ENCODE measurements at places on chromosomes 2 and 18.

GRCh38 chr18:10927286-10927992 lies 221.9 kb downstream of the PIEZO2 start:
- DNase-seq, result no peak

GRCh38 chr2:232999354-232999753 lies 13.7 kb downstream of the NGEF start:
- DNase-seq, result no peak

DNA sequence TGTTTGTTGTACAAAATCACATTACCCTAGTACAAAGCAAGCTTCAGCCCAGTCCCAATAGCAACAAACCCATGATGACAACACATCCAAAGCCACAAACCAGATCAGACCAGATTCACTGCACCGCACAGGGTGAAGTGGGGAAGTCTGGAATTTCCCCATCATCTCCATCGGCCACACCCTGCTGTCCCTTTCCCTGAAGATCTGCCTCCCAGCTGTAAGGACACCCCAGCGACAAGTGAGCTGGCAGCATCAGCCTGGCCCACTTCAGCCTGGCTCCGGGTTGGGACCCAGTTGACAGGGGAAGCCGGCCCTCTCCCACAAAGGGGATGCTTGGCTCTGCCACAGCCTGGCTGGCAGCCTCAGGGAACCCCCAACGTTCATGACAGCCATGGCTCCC lies 207.6 kb downstream of the MGAT5 start:
- DNase-seq, result no peak

DNA sequence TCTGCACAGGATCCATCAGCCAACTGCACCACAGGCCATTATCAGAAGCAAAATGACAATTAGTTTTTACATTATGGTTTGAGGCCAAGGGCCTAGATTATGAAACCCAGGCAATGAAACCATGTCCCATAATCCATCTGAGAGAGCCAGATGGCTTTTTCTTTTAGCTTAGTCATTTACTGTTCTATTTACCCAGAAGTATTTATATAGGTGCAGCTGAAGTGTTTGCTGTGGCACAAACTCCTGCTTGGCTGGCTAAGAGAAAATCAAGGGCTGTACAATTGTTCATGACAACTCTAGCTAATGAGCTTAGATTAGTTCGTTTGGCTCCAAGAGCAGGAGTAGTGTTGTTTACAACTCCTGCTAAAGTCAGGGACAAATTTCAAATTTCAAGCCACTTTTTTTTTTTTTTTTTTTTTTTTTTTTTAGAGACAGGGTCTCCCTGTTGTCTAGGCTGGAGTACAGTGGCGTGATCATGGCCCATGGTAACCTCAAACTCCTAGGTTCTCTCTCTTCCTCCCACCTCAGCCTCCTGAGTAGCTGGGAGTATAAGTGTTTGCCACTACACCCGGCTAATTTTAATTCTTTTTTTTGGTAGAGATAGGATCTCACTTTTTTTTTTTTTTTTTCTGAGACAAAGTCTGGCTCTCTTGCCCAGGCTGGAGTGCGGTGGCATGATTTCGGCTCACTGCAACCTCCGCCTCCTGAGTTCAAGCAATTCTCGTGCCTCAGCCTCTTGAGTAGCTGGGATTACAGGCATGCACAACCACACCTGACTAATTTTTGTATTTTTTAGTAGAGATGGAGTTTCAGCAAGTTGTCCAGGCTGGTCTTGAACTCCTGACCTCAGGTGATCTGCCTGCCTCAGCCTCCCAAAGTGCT lies 18.4 kb upstream of the REV1 start:
- DNase-seq, result no peak

DNA sequence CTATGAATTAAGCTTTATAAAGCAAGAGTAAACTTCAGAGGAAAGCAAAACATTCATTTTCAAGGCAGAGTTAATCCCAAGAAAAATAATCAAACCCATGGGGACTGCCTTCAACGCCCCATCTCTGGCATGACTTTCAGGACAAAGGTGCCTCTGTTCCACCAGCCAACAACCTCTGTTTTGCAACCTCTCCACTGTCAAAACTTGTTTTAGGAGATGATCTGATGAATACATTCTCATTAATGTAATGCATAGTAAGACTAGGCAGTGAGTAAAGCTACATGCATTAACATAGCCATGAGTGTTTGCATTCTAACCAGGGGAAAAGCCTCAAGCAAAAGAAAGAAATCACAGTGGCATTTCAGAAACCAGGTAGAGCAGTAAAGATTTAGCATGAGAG lies 357.0 kb downstream of the FBXO15 start:
- no peak for DNase-seq

- no peak for DNase-seq
These were observed 133.9 kb upstream of the ARL4C start for GRCh38 chr2:234630801-234631261.

DNA sequence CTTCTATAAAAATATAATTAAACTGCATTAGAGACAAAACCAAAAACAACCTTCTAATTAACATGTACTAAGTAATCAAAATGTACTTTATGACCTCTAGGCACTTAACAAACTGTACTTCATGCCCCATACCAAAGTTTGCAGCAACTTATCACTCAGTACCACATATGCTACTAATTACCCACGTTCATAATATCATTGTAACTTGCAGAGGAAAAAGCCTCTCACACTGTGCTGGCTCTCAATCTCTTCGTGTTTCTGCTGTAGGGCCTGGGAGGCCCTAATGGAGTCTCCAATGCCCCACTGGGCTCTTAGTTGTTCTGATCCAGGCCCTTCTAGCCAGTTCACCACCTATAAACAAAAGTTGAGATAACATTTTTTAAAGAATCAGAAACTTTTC lies 82.1 kb upstream of the CCDC141 start:
- no peak for DNase-seq

DNA sequence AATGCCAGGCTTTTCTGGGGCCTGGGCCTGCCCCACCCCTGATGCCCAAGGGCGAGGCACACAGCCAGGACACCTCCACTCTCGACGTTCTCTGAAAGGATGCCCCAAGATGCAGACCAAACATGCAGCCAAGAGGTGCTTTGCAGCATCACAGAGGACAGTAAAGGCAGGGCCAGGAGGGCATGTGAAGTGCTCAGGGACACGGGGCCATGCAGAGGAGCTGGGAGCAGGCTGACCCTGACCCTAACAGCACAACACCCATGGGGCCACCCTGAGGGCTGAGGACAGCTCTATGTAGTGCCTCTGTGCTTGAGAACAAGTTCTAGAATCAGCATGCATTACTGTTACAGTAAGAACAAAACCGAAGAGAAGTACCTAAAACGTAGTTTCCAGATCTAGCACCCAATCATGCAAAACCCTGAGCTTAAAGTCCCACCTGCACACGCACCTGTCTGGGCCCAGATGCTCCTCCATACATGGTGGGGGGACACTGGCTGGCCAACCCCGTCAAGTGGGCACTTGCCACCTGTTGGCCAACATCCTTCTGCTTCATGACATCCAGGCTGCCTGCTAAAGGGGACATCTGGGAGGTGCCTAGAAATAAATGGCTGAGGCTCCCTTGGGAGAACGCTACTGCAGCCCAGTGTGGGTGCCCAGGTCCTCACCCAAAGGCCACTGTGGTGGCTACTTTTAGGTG lies 15.4 kb downstream of the HS6ST1 start:
- no peak for DNase-seq

GRCh38 chr2:155145758-155146229 lies 447.3 kb downstream of the KCNJ3 start:
- DNase-seq, result no peak

DNA sequence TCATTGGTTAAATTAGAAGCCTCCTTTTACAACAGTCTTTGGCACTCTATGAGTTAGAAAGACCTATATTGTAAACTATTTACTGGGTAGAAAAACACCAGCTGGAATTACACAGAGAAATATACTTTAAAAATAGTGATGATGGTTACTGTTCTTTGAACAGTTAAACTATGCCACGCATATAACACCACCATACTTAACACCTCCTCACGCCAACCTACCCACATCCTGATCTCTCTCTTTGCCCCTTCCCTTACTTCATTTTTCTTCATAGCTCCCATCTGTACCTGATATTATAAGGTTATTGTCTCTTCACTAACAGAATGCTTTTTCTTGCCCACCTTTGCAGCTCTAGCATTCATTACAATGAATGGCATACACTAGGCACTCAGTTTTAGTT lies 173.8 kb downstream of the DPP4 start:
- DNase-seq, result no peak

DNA sequence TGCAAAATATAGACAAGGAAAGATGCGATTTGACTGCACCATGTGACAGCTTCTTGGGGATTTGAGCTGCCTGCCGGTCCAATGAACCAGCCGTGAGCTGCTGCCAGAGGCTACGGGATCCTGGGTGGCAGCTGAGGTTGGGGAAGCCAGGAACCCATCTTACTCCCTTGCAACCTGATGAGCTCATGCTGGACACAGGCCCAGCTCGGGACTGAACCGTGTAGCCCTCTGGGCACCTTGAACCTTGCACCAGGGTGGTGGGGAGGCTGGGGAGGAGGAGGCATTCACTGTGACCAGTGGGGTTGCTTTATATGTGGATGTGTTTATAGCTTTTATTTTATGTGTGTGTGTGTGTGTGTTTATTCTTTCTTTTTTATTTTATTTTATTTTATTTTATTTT lies 9.1 kb downstream of the ALPI start:
- DNase-seq, result no peak

DNA sequence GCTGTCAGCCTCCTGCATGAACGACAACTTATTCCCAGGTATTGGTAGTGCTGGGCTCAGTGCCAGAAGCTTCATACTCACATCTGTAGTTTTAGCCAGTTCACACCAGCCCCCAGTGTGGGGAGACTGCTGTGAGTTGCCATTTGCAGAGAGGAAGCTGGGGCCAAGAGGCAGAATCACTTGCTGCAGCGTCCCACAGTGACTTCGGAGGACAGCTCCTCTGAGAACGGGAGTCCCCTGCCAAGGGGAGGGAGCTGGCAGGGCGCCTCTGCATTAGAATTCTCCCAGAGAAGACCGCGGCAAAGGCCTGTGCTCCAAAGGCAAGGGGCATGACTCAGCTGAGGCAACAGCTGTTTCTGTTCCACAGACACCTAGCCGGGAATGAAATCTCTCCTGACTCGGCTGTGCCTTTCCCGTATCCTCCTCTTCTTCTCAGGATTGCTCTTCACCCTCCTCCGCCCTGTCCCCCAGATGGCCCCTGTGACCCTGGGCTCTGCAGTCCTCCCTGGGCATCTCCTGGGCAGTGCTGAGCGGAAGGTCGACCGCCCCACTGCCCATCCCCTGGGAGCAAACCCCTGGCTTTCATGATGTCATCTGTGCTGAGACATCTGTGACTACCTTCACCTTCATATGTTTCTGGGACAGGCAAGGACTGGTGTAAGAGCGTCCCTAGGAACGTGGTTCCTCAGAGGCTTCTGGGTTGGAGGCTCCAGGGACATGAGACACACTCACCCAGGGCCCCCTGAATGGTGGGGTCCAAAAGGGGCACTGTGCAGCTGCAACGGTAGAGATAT lies 18.0 kb downstream of the MAL start:
- DNase-seq, result no peak

DNA sequence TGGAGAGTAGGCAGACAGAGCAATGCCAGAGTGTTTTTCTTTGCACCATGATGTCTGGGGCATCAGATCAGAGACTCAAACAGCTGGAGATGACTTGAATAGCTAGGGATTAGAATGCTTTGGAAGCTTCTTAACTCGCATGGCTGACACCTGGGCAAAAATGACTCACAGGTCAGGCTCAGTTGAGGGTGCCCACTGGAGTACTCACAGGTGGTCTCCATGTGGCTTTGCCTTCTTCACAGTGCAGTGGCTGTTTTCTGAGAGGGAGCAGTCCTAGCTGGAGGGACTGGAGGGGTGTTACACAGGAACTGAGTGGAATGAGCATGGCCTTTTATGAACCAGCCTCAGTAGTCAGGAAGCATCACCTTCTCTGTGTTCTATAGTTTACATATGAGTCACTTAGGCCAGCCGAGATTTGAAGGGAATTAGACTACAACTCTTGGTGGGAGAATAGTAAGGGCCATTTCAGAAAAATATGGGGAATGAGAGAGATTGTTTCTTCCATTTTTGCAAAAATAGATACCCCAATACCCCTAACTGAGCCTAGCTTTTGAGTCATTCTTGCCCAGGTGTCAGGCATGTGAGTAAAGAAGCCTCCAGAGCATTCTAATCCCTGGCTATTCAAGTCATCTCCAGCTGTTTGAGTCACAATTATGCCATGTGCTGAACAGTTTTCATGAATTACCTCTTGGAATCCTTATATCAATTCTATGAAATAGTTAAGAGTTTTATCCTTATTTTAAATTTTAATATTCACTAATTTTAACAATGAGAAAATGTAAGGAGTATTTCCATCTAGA lies 7.1 kb upstream of the PPP1R1C start:
- no peak for DNase-seq

- DNase-seq, result no peak
These were observed 280.5 kb downstream of the NRXN1 start for GRCh38 chr2:50751311-50752031.

DNA sequence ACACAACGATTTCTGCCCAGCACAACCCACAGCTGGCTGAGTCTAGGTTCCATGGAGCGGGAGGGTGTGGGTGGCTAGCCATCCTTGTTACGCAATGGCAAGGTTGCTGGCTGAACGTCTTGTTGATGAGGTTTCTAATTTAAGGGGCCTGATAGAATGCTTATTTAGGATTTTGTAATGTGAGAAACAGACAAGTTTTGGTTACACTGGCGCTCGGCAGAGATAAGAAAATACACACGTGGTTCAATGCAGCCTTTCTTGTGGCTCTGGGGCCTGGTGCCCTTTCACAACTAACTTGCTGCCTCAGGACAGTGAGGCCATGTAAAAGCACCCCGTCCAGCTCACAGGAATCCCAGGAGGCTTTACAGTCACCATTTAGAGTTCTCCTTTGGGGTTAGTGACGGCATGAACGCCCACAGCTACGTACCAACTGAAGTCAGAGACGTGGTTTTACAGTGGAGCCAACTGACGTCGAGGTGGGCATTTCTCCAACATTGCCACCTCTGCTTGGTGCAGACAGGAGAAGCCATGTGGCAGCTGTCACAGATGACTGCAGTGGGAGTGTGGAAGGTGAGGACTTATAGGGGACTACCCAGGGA lies 29.7 kb upstream of the PIEZO2 start:
- no peak for DNase-seq

- no peak for DNase-seq
These were observed 151.8 kb downstream of the MGAT5 start for GRCh38 chr2:134405611-134406081.

DNA sequence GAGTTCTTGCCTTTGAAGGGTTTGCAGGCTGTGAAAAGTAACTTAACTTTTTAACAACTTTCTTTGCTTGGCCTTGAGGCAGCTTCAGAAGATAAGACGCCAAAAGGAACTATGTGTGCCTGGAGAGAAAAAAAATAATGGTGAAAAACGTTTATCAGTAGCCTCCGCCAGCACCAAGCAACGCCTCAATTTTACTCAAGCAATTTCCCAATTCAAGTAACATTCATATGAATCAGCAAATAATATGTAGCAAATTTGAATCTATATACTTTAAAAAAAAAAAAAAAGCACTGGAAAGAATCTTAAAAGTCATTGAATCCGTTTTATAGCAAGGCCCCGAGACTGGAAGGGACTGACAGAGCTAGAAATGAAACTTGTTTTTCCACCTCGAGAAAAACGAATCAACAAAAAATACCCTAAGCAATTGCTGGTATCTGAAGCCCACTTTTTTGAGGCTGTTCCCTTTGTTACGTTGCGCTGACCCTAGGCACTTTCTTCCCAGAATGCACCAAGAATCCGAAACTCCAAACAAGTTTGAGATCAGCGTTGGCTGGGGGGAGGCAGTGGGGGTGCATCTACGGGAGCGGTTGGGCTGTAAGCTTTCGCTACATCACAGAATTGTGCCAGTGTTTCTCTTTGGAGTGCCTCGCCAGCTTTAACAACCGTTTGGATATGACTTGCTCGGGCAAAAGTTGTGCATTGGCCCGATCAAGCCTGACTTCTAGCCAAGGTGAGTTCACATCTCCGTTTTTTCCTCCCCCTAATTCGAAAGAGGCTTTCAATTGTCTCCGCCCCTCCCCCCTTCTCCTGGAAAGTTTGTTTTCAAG lies 2.7 kb upstream of the TGIF1 start:
- DNase-seq, result peak; percentile 44

Measured in naive thymus-derived CD4-positive, alpha-beta T cell (primary cell).